ENCODE measurements at places on chromosomes 16 and 17.

GRCh38 chr17:59167571-59168001 is 12.0 kb downstream of the PRR11 start:
- no peak for DNase-seq

- no peak for DNase-seq
These were observed 3.3 kb upstream of the SLFN12L start for GRCh38 chr17:35540589-35541404.

DNA sequence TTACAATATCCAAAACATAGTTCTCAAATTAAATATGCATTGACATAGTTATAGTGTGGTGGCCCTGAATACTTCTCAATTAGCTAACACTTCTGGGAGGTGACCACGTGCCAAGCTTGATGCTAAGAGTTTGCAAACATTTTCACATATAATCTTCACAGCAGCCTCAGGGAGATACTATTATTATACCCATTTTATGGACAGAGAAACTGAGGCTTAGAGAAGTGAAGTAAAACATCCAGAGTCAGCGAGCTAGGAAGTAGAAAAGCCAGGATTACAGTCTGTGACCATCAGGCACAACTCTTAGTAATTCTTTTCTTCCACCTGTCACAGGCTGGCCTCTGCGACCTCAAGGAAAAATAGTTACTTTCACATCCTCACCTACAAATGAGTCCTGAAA is 102.2 kb upstream of the IRX6 start:
- no peak for DNase-seq

- peak; percentile 36 for DNase-seq
These were observed at the start of gene PLCG2 for GRCh38 chr16:81778861-81779535. Gene PLCG2 (plus strand): TSS chr16:81779291. CDS start chr16:81785990, 6,699 bp downstream.

All from stimulated activated CD8-positive, alpha-beta memory T cell treated with anti-CD3 and anti-CD28 coated beads, Interleukin-15, amount 100 ng/mL, for 1 hour (primary cell).